Inflammatory macrophage treated with lipopolysaccharide for 4 hours (primary cell): ENCODE measurements at places on chromosomes 2 and 18.

DNA sequence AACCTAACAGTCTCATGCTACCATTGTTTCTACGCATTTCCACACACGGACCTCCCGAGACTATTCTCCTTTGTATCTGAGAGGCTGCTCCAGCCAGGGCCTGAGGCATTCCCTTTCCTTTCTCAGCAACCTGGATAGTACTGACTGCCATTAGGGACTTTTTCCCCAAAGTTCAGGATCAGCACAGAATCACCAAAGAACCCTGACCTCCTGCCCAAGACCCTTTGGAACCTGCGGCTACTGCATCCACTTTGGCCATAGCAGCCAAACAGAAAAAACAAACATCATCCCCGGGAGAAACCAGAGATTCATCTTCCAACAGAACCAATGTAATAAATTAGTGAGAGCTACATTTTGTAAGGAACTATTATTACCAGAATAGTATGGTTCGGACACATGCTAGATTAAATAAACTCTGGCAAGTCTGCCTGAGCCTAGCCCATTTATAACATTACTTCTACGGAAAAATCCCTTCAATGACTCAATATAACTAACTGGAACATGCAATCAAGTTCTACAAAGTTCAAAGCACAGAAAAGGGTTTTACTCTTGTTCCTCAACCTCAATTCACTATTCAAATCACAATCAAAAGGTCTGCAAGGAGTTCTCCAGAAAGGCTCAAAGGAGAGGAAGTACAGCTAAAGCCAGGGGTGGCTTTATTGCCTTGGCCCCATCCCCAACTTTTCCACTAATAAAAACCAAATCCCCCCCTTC lies 51.8 kb downstream of the LPIN2 start:
- peak; percentile 65 for DNase-seq

GRCh38 chr2:12032398-12032797 lies 286.0 kb downstream of the LPIN1 start:
- DNase-seq, result no peak

DNA sequence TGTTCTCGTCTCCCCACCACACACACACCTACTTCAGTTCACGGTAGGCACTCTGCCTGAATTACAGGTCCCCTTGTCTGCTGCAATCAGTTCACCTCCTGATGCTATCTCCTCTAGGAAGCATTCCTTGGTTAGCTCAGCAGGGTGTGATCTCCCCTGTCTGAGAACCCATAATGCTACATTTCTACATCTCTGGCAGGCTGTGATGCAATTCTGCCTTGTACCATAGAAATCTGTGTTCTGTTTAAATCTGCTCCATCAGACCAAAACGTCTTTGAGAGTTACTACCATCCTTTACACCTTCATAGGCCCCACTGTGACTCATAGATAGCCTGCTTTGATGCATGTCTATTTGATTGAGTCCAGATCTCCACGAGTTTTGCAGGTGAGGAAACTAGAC lies 103.9 kb downstream of the TTC32 start:
- no peak for DNase-seq

DNA sequence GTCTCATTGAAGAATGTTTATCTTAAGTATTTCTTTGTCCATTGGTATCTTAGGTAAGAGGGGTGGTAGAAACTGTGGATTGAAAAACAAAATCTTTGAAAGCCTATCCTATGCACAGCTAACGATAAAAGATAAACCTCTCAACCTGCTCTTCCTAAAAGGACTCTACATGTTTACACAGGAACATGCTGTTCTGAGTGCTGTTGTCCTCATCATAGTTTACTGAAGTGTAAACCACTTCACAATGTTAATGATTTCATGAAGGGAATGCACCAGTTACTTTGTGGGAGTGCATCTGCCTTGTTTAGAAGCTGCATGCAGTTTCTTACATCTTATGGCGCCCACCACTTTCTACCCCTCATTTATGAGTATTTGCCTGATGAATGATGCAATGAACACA lies 1.2 kb downstream of the ACMSD start:
- no peak for DNase-seq

DNA sequence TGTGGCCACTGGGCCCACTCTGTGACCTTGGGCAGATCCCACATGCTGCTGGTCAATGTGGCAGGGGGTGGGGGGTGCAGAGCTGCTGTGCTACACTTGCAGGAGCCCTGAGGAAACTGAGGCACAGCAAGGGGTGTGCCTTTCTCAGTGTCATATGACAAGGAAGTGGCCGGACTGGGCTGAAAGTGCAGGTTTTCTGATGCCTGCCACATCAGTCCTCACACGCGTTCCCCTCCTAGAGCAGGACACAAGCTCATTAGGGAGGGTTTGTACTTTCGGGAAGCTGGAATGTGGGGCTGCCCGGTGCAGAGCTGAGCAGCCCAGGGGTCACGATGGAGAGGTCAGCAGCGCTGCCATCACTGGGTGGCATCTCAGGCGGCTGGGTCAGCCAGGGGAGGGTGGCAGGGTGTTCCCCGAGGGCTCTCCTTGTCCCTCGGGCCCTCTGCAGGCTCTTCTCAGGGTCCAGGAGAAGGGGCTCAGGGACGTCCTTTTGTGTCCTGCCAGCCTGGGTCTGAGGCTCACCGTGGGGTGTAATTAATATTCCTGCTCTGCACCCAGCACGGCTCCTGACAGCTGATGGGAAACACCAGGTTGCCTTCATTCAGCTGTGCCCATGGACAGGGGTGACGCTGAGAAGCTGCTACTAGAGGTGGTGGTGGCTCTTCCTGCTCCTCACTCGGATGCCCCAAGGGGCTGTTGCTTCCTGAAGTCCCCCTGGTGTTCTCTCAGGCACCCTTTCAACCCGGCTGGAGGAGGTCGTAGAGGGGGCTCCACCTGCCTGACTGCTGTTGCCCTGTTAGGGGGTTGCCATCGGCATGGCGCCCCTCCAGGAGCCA lies 62.1 kb upstream of the HDAC4 start:
- DNase-seq, result no peak

DNA sequence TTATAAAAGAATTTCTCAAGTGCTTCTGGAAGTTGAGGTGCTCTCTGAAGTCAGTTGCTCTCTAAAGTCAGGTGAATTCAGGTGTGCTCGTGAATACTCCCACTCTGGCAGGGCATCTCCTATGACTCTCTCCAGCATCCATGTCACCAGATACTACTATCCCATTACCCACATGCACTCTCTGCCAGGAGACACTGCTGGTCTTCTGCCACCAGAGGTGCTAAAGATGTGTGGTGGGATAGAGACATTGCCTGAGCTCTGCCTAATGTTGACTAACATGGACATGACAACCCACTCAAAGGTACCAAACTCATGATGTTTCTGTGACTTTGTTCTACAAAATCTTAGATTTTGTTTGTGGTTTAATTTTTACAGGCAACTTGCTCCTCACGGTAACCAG lies 106.4 kb upstream of the HNRNPA3 start:
- no peak for DNase-seq

DNA sequence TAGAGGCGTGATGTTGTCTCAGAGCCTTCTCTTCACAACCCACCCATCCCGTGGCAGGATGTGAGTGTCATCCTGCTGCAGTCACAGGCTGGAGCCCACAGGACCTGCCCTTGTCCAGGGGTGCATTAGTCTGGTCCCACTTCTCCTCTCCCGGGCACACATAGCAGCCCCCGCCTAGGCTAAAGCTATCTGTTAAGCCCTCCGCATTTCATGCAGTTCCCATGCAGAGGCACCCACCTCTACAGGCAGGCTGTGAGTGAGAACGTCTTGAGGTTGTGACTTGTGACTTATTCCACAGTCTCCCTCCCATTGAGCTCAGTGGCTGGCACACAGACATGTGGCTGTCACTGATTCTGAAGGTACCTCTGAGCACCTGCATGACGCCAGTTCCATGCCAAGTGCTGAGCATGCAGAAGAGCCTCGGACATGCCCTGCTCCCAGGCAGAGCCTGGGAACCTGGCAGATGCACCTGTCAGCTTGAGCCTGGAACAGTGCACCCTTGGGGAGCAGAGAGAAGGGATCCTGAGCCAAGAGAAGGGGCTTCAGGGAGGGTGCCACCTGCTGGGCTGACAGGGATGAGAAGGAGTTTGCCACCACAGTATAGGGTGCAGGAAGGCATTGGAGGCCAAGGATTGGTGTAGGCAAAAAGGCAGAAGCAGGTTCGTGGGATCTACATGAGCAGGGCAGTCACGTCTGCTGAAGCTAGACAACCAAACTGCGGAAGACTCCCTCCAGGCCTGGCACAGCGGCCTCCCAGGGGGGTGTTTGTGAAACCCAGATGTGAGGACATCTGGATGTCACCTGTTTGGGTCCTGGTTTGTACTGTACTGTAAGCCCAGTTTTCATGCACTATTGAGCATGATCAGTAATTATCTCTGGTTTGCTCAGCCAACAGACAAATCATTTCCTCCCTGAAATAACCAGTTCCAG lies 213.6 kb downstream of the GLI2 start:
- DNase-seq, result no peak

GRCh38 chr2:8380566-8380965 lies 301.3 kb upstream of the ID2 start:
- peak; percentile 25 for DNase-seq

DNA sequence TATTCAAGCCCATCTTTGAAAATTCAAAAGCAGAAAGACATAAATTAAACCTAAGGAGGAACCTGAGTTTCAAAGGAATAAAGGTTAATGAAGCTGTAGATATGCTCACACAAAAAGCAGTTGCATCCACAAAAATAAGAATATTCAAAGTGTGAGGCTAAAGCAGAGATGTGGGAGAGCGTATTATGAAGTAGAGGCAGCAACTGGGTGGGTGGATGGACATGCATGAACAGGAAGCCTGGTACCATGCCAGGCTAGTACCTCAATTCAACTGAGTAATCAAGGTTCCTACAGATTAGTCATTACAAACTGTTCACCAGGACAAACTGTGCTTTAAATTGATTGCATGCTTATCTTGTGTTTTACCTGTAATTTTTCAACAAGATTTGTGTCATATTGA lies 330.0 kb upstream of the PKDCC start:
- DNase-seq, result no peak
